ENCODE measurements at places on chromosomes 5 and 9.

DNA sequence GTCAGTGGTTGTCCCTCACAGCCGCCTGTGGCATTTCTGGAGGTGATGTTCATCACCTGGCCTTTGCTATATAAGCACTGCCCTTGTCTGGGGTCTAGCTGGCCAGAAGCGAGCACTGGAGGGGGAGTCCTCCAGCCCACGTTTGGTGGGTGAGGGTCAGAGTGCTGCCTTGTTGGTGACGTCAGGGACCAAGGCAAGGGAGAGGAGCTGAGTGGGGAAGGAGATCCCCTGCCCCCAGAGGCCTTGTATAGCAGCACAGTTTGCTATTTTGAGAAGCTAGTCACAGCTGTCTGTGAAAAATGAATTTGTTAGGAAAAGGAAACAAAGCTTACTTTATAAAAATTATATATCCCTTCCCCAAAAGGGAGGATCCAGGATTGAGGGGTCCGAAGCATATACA lies 49.8 kb downstream of the SYK start:
- DNase-seq, result no peak

GRCh38 chr5:95424526-95424925 lies 33.4 kb downstream of the FAM81B start:
- DNase-seq, result no peak

- DNase-seq, result no peak
Observed at GRCh38 chr5:39475159-39475571, 50.4 kb upstream of the DAB2 start.

DNA sequence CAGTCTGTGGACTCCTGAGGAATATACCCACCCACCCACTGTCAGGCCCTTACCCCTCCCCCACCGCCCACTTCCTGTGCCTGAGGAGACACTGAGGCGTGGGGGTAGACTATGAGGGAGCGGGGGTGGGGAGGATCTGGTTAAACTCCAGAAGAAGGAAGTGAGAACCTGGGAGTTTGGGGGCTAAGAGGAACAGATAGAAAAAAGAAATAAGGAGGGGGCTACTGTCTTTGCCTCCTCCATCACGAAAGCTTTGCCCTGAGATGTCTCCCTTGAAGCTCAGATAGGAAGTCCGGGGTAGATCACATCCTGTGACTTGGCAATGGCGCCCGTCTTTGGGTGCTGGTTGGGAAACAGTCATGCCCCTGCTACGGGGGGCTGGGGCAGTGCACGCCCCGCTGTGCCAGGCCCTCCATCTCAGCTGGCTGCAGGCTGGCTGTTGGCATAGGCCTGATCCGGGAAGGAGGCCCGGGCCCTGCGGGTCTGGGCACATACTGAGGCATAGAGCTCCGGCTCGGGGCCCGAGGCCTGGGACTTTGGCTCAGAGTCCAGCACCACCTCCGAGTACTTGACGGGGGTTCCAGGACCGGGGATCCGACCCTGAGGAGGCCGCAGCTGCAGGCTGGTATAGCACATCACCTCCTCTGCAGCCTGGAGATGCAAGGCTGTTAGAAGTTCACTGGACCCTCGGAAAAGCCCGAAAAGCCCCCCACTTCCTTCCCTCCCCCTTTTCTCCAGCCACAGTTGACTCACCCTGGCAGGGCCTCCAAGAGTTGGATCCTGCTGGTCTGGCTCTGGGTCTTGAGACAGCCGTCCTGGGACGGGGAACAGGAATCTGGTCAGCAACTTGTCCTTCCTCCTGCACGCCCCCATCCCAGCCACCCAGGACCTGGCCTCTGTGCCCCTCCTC lies 1.0 kb downstream of the SIT1 start:
- no peak for DNase-seq

DNA sequence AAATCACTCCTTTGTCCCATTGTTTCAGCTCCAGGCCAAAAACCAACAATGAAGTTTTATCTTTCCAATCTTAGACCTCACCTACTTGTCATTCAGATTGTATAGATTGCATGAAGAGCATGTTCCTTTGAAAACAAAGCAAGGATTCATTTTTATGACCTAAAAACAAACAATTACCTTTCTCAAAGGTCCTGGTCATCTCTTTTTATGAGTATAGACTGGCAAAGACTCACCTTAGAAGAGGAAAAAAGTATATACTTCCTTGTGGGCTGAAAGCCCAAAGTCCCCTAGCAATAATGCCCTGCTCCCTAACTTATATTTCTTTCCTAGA lies 28.4 kb upstream of the TLE1 start:
- DNase-seq, result no peak

- DNase-seq, result no peak
Observed at GRCh38 chr9:131419026-131419614, 25.2 kb downstream of the PRRC2B start.

DNA sequence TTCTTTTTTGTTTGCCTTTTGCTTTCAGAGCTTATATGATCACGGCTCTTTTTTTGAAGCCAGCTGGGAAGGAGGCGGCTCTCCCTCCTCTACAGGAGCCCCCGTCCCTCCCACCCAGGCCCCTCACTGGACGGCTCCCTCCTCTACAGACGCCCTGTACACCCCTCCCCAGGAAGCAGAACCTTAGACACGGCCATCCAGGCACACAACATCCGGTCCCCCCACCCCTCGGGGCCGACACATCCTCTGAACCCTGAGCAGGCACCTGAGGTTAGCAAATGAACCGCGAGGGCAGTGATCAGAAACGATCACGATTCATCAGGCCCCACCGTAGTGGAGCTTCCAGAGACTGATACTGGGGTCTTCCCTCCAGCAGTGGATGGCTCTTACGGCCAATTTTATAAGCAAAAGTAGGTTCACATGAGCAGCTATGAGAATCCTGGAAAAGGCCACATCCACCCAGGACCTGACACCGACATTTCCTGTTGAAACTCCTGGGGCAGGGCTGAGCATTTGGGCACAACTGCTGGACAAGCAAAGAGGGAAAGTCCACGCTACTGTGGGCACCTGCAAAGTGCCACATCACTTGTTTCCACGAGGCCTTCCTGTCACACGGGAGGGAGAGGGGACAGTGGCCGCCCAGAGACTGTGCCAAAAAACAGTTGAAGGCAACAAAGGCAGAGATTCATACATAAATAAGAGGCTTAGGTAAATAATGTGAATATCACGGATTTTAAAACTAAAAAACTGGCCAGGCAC lies 78.9 kb downstream of the SEMA4D start:
- no peak for DNase-seq

DNA sequence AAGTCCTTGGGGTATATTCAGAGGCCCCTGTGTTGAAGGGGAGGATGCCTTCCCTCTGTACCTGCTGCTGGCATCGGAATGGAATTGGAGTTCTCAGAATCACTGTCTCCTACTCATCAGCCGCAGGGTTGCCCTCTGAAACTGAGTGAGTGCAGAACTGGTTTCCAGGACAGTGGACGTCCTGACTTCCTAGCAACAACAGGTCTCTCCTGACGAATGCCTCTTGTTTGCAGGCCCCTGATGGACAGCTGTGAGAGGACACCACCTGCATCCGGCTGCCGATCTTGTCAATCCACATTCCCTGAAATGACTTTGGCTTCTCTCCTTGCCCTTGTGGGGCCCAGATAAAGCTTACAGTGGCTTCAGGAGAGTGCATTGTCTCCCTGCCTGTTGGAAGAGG lies 274.5 kb downstream of the NSG2 start:
- no peak for DNase-seq

- DNase-seq, result no peak
Observed at GRCh38 chr5:11687498-11687897, 216.7 kb downstream of the CTNND2 start.
